ENCODE measurements at places on chromosomes 2 and 18.

- no peak for DNase-seq
Measured at GRCh38 chr2:53750041-53750768, 17.4 kb upstream of the CHAC2 start.

DNA sequence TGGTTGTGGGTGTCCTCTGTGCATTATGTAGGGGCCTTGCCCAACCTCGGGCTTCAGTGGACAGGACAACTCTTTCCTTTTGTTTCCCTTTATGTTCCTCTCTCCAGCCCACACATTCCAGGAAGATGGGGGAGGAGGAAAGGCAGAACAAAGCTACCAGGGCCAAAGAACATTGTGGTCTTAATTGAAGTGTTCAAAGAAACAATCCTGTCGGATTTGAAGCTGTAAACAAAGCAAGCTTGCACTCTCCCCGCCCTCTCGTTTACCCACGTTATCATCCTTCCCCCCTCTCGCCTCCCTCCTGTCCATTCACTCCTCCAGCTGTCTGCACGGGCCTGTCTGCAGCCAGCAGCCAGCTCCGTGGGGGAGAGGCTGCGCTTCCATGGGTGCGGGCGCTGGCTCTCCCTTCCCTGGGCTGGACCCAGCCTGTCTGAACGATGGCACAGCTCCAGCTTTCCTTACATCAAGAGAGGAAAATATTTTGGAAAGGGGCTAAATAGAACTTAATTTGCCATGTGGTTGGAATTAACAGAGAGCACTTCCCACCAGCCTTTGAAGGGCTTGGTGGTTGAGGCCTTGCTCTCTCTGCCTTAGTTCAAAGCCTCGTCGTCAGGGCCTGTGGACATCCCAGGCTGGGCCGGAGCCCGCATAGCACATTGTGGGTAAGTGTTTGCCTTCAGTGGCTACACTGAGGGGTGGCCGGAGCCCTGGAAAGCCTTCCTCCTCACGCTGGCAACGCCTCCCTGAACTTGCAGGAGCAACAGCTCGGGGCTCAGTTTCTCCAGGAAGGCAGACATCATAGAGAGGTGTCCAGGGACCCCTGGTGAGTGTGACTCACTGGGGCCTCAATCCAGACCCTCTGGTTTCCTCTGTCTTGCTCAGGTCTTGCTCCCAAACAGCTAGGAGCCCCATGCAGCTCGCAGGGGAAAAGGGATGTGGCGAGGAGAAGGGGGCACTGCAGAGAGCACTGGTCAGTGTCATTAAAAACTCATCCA, 60.6 kb upstream of the HS6ST1 start:
- DNase-seq: no peak

DNA sequence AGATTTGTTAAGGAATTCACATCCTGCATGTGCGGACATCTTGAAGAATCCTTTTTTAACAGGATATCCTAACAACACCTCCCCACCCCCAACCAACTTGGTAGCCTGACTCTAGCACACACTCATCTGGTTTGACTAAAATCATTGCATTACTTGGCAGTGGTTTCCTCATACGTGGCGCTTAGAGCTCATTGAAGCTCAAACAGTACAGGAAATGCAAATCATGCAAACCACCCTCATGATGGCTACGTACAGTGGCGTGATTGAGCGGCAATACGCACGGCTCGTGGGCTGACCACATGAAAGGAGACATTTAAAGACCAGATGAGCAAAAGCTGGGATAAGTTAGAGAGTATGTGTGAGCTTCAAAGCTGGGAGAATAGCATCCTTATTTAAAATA, 336.2 kb downstream of the ZEB2 start:
- DNase-seq: peak; percentile 48

- DNase-seq: no peak
Measured at GRCh38 chr2:39335930-39336329, 92.2 kb upstream of the CDKL4 start.

GRCh38 chr18:78160961-78161656, 818.5 kb upstream of the SALL3 start:
- DNase-seq: no peak

DNA sequence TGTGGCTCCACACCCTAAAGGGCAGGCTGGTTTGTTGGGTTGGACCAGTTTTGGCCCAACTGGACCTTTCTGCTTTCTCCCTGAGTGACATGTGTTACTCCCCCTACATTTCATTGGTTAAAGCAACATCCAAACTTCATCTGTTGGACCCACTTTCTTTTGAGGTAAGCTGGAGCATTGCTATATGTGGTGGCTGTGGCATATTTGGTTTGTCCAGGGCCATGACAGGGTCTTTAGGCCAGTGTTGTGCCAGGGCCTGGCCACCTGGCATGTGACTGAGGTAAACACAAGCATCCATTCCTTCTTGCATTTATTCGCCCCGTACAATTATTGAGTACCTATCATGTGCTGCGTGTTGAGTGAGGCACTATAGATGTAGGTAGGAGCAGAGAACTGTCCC, 36.8 kb upstream of the MARCO start:
- no peak for DNase-seq

DNA sequence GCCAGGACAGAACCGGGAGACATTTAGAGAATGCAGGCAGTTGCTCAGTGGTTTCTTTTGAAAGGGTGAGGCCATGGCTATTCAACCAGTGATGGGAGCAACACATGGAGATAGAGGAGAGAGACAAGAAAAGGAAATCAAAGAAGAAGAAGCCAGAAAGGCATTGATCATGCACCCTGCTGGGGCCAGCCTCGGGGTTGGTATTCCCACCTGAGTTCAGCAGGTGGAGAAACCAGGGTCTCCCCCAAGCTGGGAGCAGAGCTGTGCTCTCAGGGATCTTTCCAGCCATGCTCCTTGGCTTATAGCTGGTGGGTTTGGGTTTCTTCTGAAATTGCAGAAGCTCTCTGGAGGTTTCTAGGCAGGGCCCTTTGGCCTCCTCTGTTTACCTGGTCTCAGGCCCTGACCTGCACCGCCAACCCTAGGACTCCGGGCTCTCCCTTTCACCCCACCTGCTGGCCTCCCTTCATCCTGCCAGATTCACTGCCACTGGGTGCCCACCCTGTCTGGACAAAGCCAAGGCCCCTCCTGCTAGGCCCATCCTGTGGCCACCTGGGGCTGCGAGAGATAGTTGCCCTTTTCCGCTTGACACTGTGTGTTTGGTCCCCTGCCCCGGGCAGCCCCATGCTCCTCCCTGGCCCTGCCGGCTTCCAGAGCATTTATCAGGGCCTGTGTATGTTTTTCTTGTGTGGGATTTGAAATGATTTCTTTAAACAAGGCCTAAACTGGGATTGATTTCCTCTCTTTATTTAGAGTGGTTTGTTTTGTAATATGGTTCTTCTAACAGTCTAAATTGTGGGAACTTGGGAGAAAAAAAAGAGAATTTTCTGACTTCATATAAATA, 126.7 kb downstream of the DDX1 start:
- DNase-seq: no peak

- no peak for DNase-seq
Measured at GRCh38 chr2:145012214-145012670, 492.3 kb upstream of the ZEB2 start.

DNA sequence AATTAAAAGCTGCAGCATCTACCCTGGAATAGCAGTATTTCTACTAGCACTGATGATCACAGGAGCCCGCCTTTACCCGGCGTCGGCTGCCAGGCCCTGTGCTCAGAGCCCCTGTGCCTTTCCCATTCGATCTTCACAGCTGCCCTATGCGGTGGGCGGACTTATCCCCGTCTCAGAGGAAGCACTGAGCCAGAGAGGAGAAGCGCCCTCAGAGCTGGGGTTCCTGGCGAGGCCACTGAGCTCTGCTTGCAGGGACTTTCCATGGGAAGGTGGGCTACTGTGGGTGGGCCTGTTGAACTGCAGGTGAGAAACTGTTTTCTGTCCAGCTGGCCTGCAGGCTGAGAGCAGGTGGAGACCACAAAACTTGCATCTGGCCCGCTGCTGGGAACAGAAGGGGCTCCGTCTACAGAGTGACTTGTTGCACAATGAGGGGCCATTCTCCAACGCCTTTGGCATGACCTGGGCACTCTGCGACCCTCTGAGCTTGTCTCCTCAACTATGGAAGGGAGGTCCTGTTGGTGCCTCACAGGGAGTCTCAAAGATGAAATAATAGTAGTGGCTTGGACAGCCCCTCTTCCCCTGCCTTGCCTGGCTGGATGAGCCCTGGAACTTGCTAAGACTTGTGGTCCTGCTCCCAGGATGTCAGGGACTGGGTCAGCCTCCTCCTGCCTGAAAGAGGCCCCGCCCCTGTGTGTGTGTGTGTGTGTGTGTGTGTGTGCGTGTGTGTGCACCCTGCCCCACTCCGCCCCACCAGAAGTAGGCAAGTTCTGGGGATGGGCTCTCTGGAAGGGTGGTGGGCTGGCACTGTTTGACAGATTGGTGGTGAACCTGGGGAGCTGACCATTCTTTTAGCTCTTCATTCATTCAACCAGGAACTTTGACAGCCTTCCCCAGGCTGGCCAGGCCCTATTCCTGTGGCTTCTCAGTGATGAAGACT, 32.7 kb downstream of the GLI2 start:
- no peak for DNase-seq

- no peak for DNase-seq
Measured at GRCh38 chr2:225582355-225583116, 183.0 kb downstream of the NYAP2 start.

DNA sequence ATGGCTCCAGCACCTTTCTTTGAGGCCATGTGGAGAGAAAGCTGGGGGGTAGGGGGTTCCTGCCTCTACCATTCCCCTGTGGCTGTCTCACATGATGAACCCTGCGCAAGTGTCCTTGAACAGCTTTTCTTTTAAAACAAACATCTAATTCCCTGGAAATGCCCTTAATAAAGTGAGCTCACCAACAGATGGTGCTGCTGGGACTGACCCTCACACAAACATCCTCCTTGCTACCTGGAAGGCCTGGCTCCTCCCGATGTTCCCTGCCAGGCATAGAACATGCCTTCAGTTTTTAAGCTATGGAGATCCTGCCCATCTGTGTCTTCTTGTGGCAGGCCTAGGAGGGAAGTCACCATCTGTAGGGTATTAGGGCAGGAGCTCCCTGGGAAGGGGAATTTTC, 60.7 kb upstream of the GATA6 start:
- DNase-seq: no peak

DNA sequence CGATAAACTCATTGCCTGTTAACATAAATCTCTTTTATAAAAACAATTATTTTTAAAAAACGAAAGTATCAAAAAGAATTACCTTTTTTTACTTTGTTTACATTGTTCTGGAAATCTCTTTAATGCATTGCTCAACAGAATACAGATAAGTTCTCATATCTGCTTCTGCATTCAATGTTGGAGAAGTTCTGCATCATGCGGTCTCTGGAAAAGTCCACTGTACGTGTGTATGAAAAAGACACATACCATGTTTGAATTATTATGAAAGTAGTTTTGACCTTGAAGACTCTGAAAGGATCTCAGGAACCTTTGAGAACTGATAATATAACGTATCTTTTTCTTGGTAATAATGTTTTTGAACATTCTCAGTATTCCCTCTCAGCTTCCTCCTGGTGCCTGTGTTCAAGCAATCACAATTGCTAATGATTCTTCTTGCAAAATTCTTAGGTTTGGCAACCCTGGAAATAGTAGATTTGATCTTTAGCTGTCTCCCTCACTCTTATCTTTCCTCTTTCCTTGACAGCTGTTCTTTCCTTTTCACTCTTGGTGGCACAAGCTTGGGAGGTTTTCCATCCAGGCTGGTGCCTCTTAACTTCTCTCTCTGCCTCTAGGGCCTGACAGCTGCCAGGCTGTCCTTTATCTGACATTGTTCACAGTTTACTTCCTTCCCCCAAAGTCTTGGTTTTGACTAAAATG, 12.4 kb upstream of the IL1R1 start:
- DNase-seq: no peak

- no peak for DNase-seq
Measured at GRCh38 chr2:237354892-237355291, 59.1 kb downstream of the COL6A3 start.

All from activated CD4-positive, alpha-beta T cell treated with anti-CD3 and anti-CD28 coated beads for 24 hours (primary cell).